Hepatocyte (in vitro differentiated cells): ENCODE measurements at places on chromosomes 5 and 9.

- DNase-seq = peak; percentile 42
Observed at GRCh38 chr5:74017786-74018211, 391.8 kb downstream of the ARHGEF28 start.

DNA sequence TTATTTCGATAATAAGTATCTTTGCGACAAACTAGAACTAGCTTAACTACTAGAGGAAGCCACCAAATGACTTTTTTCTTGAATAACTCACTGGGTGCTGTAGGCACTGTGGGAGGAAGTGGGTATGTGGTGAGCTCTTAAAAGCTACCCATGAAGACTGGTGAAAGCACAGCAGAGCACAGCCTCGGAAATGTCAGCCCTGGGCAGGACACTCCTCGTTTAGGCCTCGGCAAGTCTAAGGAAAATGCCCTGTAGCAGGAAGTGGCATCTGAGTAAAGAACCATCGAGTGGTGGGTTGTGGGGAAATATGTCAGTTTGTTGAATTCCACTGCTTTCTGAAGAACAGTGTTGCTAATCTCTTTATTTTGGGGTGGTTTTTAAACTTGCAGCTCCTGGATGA, 44.0 kb upstream of the NCS1 start:
- no peak for DNase-seq

GRCh38 chr9:116276651-116277121, 123.1 kb downstream of the PAPPA start:
- no peak for DNase-seq

DNA sequence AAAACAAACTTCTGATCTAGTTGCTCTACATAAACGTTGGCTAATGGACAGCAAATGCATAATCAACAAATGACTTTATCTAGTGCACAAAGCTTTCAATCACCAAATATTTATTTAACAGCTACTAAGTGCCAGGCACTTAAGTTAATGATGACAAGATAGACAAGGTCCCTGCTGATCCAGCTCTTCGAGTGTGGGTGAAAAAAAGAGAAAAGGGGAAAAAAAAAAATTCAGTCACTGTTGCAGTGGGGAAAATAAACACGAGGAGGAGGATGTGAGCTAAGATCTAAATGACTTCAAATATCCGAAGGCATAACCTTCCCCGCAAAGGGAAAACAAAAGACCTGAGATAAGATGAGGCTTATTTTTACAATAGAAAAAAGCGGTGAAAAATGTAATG, 9.6 kb downstream of the PSIP1 start:
- DNase-seq = no peak

GRCh38 chr5:35230038-35230611, at the start of gene PRLR:
TSS of gene PRLR (minus strand) at chr5:35230487. CDS start at chr5:35089620, 140,867 bp downstream.
- peak; percentile 77 for DNase-seq

- DNase-seq = no peak
Observed at GRCh38 chr5:106116682-106117081, 1554.1 kb downstream of the EFNA5 start.

DNA sequence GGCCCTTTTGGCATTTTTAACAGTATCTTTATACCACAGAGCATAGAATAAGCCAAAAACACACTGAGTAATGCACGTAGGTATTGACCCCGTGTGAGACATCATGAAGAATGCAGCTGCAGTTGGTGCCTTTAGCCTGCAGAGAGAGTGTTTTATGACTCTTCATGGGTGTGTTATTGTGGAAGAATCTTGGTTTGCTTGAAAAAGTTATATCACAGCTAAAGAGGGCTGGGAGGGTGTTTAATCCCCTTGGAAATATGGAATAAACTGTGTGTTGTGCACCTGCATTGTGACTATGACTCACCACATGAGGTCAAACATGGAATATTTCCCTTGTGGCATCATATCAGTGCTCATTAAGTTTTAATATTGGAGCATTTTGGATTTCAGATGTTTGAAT, 458.7 kb downstream of the CDH9 start:
- DNase-seq = no peak

DNA sequence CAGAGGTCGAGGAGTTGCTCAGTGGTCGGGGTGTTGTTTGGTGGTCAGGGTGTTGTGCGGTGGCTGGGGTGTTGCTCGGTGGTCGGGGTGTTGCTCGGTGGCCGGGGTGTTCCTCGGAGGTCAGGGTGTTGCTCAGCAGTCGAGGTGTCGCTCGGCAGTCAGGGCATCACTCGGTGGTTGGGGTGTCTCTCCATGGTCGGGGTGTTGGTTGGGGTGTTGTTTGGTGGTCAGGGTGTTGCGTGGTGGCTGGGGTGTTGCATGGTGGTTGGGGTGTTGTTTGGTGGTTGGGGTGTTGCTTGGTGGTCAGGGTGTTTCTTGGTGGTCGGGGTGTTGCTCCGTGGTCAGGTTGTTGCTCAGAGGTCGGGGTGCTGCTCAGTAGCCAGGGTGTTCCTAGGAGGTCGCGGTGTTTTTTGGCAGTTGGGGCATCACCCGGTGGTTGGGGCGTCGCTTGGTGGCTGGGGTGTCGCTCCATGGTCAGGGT, 11.0 kb upstream of the GPSM1 start:
- DNase-seq = no peak

DNA sequence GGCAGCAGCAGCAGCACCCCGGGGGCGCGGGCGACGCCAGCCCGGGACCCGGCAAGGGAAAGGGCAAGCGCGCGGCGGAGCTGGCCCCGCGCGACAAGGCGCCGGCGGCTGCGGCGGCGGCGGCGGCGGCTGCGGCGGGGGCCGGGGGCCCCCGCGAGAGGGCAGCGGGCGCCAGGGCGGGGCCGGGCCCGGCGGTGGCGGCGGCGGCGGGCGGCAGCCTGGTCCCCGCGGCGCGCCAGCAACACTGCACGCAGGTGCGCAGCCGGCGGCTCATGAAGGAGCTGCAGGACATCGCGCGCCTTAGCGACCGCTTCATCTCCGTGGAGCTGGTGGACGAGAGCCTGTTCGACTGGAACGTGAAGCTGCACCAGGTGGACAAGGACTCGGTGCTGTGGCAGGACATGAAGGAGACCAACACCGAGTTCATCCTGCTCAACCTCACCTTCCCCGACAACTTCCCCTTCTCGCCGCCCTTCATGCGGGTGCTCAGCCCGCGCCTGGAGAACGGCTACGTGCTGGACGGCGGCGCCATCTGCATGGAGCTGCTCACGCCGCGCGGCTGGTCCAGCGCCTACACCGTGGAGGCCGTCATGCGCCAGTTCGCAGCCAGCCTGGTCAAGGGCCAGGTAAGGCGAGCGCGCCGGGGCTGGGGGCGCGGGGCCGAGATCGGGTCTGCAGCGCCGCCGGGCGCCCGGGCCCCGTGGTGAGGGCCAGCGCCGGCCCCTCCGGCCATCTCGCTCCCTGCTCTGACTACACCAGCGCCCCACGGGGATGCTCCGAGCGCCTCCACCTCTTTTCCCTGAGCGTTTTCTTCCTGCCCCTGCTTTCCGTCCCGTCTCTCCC, at the start of gene UBE2QL1:
Gene UBE2QL1 (plus strand): TSS at position 238 of the 843 bp plus-strand sequence. CDS start 35 bp downstream, at position 273.
- peak; percentile 30 for DNase-seq

GRCh38 chr5:11704916-11705315, 199.3 kb downstream of the CTNND2 start:
- DNase-seq = no peak

- DNase-seq = no peak
Observed at GRCh38 chr5:128919542-128919941, 45.7 kb upstream of the SLC27A6 start.

- DNase-seq = no peak
Observed at GRCh38 chr9:106479679-106480078, 383.3 kb upstream of the ZNF462 start.

DNA sequence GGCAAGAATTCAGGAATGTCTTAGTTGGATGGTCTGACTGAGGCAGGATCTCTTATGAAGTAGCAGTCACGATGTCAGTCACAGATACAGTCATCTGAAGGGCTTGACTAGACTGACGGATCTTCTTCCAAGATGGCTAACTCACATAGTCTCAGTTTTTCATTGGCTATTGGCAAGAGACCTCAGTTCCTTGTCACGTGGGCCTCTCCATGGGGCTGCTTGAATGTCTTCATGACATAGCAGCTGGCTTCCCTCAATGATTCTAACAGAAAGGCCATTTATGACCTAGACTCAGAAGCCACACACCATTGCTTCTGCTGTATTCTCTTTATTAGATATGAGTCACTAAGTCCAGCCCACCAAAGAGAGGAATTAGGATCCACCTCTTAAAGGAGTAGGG, 4.7 kb downstream of the APC start:
- DNase-seq = no peak

- DNase-seq = no peak
Observed at GRCh38 chr9:16743375-16743774, 127.1 kb downstream of the BNC2 start.

GRCh38 chr9:21415493-21416267, 6.8 kb downstream of the IFNA8 start:
- no peak for DNase-seq

GRCh38 chr5:16805486-16805885, 130.6 kb downstream of the MYO10 start:
- DNase-seq = no peak

DNA sequence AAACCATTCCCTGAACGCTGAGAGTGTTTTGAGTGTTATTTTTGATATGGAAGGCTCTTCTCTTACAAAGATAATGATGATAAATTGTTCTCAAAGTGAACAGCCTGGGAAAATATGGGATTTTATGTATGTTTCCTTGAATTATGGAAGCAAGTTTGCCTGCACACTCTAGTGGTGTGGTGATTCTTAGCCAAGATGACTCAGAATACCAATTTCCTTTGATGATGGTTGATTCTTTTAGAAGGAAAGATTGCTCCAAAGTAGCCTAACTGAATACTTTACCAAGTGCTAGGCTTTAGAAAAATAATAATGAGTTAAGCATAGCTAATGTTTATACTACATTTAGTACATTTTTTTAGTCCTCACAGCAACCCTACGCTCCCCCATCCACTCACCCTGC, 243.4 kb downstream of the EBF1 start:
- no peak for DNase-seq

- no peak for DNase-seq
Observed at GRCh38 chr5:10562201-10563109, 1.4 kb upstream of the ANKRD33B start.

DNA sequence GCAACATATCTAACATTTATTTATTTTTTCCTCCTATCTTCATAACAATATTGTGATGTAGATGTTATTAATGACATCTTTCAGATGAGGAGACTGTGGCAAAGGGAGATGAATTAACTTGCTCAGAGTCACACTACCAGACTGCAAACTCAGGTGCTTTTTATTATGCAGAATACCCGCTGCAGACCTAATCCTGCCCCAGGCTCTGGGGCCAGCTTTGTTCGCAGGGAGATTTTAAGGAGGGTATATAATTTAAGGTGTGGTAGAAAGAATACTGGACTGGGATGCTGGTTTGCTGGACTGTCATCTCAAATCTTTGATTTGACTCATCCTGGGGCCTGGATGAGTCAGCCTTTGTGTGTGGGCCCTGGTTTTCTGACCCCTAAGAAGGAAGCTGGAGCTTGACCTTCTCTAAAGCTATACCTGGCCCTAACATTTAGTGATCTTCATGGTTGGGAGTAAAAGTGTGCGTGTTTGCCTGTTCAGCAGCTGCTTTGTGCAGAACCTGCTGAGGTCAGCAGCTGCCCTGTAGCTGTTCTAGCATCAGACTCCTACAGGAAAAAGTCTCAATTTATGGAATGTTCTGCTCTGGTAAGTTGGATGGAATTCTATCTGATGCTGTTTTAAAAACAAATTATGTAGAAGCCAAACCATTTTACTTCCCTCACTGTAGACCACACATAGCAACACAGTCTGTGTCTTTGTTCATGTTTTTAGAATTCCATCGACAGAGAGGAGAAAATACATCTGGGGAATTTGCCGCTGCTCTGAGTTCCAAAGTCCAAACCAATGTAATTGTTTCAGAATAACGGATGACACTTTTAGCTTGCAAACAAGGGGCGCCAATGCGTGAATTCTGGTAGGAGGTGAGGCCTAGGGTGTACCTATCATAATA, 4.5 kb downstream of the SLC36A1 start:
- DNase-seq = peak; percentile 30

- DNase-seq = no peak
Observed at GRCh38 chr5:73638344-73639095, 12.5 kb downstream of the ARHGEF28 start.

GRCh38 chr9:129595311-129595741, 25.6 kb downstream of the C9orf50 start:
- no peak for DNase-seq

DNA sequence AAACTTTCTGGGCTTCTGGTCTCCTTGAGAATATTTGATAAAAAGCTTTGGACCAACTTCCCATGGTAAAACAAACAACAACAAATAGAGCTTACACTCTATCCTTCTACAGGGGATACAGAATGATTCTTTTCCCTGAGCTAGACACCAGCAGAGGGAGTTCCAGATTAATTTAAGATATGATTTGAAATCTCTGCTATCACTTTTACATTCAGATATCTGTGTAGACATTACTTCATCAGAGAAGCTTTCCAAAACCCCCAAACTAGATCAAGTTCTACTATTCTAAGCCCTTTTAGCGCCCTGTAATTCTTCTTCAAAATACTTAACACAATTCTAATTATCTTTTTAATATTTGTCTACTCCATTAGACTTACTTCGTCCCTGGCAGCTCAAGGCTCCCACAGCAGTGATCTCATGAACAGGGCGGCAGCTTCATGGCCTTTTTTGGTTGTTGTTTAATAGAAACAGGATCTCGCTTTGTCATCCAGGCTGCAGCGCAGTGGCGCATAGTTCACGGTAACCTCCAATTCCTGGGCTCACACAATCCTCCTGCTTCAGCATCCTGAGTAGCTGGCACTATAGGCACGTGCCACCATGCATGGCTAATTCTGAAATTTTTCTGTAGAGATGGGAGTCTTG, 955 bp upstream of the GALNT12 start:
- no peak for DNase-seq

- DNase-seq = no peak
Observed at GRCh38 chr5:176785184-176786145, 24.9 kb upstream of the UNC5A start.

GRCh38 chr9:77946969-77947620, 84.5 kb downstream of the GNAQ start:
- DNase-seq = no peak

GRCh38 chr5:142584891-142585290, 101.0 kb downstream of the FGF1 start:
- no peak for DNase-seq

DNA sequence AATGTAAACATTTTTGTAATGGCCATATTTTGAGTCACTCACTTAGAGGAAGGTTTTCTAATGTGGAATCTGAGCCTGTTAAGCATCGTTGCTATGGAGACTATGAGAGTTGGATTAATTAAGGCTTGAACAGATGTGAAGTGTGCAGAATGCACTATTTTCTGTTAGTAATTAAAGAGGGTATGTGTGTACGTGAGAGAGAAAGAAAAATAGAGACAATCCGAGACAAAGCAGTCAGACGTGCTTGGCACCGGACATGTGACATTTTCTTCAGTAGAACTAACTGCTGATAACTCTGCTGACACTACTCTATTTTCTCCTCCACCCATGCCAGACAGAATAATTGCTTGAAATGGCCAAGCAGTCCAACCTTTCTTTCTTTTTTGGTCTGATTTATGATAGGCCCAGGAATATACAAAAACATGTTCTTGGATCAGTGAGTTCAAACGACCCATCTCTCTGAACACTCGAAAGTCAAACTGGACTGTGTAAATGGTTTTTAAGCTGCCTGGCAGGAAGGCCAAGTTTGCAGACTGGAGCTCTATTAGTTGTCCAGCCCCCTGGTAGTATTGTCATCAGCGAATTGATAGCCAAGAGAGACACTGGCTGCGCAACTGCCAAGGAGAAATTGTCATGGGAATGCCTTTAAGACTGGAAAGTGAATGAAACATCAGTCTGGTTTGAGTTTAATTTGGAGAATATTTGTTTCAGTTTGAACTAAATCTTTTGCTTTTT, 322.1 kb downstream of the ARHGEF28 start:
- no peak for DNase-seq
